ENCODE measurements at places on chromosomes 6 and 20. TPM values are rescaled to one million over a fixed set of nuclear protein-coding genes. Genes with fewer than 3 reads are reported as not detected.

HLA-A gene
- total RNA-seq: 530 TPM

SLA2 gene
- total RNA-seq: not detected

APOBEC2 gene
- not detected for total RNA-seq

CST3 gene
- total RNA-seq: 310 TPM

HLA-C gene
- total RNA-seq: 121 TPM

KIAA0408 gene
- 2.4 TPM for total RNA-seq

SYNJ2 gene
- 217 TPM for total RNA-seq

TFEB gene
- 3.4 TPM for total RNA-seq

LPA gene
- total RNA-seq: not detected

EYA4 gene
- 0.12 TPM for total RNA-seq

F13A1 gene
- not detected for total RNA-seq
